ENCODE measurements at places on chromosomes 12 and 14.

DNA sequence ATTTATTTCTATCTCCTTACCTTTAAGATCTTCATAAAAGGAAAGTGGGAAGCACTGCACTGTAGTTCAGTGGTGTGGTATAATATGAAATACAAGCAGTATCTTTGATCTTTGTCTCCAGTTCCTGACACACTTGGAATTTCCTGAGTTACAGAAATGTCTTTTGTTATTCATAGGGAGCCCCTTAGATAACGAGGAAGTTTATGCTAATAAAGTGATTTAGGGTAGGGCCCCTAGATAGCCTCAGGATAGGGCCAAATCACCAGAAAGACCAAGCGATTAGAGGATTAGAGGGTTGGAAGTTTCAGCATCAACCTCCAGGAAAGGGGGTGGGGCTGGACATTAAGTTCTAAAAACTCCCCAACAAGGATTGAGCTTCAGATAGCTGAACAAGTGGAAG, 29.9 kb upstream of the DDHD1 start:
- DNase-seq: no peak

DNA sequence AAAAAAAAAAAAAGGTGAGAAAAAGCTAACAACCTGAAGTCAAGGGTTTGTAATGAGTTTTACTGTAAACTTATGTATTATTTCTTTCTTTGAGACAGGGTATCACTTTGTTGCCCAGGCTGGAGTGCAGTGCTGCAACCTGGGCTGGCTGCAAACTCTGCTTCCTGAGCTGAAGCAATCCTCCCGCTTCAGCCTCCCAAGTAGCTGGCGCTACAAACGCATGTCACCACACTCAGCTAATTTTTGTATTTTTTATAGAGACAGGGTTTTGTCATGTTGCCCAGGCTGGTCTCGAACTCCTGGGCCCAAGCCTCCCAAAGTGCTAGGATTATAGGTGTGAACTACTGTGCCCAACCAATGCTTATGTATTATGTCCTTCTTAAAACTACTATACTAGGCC, 9.2 kb downstream of the ATF7 start:
- no peak for DNase-seq

DNA sequence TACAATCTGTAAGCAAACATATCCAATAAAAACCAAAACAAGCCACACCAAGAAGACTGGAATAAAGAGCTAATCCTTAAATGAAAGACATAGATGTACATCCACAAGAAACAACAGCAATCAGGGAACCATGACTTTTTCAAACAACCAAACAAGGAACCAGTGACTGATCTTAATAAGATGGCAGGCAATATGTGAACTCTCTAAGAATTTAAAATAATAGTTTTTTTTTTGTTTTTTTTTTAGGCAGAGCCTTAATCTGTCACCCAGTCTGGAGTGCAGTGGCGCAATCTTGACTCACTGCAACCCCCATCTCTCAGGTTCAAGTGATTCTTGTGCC, 52.9 kb upstream of the CAPRIN2 start:
- no peak for DNase-seq

- no peak for DNase-seq
Observed at GRCh38 chr12:75294336-75294735, 35.8 kb downstream of the CAPS2 start.

- no peak for DNase-seq
Observed at GRCh38 chr14:53452005-53452673, 299.0 kb upstream of the DDHD1 start.

Measured in right renal cortex interstitium (tissue), 3 donors.